Activated gamma-delta T cell (primary cell): ENCODE measurements at places on chromosomes 2 and 18.
A peak's percentile ranks its signal among the peaks of the same experiment; 100 is the strongest.

DNA sequence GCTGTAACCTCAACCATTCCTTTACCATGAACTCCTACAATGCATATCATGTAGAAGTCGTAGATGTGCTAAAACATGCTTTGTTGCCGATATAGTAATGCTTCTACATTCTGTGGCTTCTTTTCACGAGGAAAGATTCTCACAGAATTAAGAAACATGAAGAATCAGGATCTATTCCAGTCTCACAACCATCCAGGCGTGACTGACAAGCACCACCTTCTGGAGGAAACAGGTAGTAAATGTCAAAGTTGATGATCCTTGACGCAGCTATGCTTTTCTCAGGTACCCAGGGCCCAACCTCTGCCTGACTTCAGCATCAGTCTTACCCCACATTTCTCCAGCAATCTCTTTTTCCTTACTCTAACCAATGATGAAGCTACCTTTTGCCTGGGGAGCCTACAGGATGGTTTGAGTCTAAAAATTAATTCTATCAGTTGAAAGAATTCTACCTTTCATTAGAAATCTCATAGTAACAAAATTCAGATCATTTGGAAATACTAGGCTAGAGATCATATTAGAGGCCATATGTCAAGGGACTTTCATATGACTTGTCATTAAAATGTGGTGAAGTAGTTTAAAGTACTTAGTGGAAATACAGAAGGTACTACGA, 123.3 kb upstream of the RND3 start:
- no peak for DNase-seq

GRCh38 chr2:12119841-12120240, 373.4 kb downstream of the LPIN1 start:
- DNase-seq: no peak

DNA sequence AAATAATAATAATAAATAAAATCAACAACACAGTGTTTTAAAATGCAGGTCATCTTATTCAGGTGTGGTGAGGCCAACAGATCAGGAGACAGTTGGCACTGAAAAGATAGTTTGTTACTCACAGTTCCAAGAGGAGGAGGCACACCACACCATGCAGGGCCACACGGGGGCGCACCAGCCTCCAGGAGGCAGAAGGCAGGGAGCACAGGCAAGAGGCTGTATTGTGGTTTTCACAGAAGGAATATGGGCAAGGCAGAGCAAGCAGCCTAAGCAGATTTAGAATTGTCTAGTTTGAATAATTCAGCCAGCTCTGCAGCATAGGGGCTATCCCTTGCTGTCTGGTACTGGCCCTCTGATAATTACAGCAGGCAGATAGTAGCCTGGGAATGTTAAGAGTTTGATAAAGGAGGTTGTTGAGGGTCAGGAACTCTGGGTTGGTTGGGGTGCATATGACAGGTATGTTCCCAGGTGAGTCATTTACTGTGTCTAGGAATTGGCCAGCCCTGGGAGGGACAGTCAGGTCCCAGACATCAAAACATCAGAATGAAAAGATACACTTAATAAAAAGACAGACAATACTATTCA, 31.3 kb downstream of the KIAA2012 start:
- peak; percentile 13 for DNase-seq

- DNase-seq: no peak
Measured at GRCh38 chr2:211455216-211455841, 898.9 kb downstream of the CPS1 start.

DNA sequence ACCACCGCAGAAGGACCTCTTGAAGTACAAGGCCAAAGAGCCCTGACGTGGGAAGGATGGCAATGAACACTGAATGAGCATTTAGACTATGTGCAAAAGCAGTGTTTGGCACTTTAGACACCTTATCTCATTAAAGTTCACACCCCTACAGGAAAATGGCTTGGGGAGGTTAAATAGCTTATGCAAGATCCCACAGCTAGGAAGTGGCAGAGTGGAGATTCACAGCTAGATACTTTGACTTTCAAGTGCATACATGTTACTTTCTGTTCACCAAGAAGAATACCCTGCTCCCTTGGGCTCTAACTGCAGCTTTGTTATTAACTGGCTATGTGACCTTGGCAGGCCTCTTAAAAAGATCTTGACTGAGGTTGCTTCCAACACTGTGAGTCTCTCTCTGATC, 58.2 kb downstream of the ICOS start:
- no peak for DNase-seq

DNA sequence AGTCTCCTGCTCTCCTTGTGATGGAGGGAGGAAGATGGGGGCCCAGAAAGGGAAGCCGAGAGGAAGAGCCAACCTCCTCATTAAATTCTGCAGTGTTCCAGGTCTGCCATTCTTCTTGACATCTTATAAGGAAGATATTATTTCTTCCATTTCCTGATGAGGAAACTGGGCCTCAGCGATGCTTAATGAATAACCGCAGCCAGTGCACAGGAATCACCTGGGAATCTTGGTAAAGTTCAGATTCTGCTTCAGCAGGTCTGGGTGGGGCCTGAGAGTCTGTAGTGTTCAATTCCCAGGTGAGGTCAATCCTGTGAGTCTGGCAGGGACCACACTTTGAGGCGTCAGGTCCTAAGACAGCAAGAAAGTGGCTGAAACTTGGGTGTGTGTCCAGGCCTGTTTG, 17.3 kb downstream of the PCARE start:
- DNase-seq: no peak

DNA sequence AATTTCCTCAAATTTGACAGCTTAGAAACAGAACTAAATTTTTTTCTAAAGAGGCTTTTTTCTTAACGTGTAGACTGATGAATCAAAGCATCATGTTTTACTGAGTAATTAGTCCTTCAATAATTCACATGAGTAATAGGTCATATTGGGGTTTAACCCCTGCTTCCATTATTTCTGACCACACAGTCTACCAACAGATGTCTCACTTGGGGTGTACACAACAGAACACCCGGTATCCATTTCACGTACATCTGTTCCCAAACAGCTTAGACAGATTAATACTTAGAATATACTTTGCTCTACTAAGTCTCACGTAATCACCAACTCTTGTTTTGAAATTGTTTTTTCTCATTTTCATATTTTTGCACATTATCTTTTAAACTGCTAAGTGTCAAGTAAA, 14.8 kb downstream of the CERKL start:
- no peak for DNase-seq

DNA sequence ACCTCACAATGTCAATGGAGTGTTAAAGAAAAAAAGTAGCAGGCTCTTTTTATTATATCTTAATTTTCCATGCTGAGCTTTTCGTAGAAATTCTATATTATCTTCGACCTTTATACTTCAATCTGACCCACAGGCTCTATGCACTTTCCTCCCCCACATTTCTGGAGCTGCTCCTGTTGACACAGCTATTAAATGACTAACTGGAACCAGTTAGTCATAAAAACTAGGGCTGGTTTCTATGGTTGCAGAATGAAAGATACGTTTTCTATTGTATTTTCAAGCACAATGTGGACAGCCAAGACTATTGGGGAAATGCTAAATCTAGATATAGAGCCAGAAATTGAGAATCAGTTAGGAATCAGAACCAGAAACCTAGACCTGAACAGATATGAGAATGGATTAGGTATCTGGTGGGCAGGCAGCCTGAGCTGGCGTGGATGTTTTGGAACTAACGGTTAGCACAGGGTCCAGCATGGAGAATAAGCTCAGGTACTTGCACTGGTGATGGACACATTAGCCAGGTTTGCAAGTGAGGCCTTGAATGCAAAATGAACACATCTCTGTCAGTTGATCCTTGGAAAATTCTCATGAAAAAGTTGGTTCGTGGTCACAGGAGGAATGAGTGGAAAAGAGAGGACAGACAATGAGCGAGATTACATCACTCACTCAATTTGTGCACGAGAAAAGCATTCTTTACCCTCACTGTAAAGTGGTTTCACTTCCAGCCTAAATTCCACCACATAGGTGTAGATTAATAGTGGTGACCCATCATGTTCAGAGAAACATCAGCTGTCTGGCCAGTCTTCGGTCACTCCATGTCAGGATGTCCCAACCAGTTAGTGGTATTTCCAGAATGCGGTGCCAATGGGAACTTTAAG, 144.6 kb upstream of the EPHA4 start:
- no peak for DNase-seq

DNA sequence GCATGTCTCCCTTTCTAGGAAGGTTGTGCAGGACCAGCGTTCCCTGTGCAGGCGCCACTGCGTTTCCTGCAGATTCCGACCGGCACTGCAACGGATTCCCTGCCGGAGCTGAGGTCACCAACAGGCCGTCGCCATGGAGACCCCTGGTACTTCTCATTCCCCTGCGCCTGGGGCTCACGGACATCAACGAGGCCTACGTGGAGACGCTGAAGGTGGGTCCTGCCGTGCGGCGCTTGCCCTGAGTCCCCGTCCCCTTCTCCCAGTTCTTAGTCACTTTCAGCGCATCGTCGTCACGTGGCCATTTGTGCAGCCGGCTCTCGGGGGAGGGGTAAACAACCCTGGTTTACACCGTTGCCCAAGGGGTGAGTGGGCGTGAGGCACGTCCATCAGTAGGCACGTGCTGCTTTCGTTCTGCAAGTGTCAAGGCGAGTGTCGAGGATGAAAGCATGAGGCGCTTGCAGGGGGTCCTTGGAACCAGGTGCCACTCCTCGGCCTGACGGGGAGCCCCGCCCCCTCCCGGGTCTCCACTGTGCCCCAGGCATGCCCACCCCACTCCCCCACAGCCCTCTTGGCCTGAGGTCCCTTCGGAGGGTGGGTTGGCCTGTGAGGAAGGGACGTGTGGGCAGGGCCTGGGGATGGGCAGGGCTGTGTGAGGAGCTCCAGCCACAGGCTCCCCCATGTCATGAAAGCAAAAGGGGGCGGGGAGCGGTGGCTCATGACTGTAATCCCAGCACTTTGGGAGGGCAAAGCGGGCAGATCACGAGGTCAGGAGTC, 19.8 kb downstream of the DTYMK start:
- no peak for DNase-seq

DNA sequence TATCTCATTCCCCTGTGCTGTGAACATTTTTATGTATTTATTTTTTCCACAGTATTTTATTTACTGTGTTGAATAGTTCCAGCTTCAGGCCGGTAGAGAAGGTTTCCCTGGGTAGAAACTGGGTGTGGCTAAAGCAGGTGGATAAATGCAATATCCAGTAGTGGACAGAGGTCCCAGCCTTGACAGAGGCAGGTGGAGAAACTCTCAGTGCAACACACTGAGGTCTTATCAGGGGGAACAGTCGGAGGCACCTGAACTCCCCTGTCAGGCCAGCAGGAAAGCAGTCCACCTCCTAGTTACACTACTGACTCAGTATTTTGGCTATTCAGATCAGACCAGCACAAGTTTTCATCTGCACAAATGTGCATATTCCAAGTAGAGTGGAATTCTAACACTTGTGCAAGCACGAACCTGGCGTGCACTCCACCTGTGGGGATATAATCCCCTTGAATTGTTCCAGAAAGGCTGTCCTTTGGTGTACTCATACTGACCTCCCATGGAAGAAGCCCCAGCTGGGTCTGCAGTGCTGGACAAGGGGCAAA, 103.3 kb downstream of the GULP1 start:
- no peak for DNase-seq

DNA sequence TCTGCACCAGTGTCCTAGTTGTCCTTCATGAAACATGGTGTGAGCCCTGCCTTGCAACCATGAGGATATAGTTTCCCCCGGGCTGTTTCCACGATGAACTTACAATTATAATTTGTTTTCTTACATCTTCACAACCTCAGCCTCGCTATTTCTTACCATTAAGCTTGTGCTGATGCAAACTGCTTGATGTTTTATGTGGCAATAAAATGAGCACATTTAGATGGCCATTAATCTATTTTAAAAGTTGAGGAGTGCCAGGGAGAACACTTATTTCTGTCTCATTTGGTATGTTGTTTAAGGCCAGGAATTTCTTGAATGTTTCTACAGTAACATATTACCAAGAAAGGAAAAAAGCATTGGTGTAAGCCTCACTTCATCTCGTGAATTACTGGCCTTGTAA, 214.5 kb upstream of the SLC8A1 start:
- no peak for DNase-seq

DNA sequence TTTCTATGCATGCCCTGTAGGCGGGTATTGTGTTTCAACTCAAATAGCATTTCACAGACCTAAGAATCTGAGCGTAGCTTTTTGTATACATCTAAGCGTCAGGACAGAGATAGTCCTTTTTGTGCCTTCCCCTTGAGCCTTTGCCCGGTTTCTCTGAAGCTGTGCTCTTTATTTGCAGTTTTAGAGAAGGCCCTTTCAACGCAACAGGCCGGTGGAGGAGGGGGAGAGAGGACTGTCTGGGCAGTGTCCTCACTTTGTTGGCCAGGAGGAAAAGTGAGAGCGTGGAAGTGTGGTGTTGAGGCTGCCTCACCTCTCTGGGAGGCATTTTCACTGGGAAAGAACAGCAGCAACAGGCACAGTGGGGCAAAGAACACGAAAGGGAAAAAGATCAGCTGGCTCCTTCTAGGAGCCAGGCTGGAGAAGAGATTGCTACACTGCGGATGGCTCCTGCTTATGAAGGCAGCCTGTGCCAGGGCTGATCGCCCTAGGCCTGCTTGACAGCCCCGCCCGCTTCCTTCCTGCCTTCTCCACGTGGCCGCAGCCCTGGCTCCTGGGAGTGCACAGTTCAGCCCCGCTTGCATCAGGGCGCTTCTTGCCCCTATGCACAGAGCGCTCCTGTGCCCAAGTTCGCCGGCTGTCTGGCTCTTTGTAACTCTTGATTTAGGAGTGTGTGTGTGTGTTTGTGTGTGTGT, 195.6 kb upstream of the POU3F3 start:
- DNase-seq: no peak

- no peak for DNase-seq
Measured at GRCh38 chr2:43484323-43484930, 111.4 kb downstream of the THADA start.

DNA sequence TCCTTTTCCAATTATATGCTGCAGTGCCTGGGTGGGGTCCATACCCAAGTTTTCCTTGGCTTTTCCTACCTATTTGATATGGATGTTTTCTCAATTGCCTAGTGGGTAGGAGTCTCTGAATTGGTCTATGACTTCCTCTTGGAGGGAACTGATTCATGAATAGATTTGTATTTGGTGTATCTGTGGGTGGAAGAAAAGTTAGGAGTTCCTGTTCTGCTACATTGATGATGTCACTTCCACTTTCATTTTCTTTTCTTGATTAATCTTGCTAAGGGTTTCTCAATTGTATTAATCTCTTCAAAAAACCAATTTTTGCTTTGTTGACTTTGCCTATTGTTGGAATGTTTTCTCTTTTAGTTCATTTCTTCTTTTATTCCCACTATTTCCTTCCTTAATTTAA, 37.4 kb upstream of the SLC9A2 start:
- DNase-seq: no peak

- peak; percentile 7 for DNase-seq
Measured at GRCh38 chr2:29314816-29315571, 199.8 kb downstream of the CLIP4 start.

- no peak for DNase-seq
Measured at GRCh38 chr2:65075605-65076344, 19.6 kb downstream of the CEP68 start.
